ENCODE measurements at places on chromosomes 12 and 14.

DNA sequence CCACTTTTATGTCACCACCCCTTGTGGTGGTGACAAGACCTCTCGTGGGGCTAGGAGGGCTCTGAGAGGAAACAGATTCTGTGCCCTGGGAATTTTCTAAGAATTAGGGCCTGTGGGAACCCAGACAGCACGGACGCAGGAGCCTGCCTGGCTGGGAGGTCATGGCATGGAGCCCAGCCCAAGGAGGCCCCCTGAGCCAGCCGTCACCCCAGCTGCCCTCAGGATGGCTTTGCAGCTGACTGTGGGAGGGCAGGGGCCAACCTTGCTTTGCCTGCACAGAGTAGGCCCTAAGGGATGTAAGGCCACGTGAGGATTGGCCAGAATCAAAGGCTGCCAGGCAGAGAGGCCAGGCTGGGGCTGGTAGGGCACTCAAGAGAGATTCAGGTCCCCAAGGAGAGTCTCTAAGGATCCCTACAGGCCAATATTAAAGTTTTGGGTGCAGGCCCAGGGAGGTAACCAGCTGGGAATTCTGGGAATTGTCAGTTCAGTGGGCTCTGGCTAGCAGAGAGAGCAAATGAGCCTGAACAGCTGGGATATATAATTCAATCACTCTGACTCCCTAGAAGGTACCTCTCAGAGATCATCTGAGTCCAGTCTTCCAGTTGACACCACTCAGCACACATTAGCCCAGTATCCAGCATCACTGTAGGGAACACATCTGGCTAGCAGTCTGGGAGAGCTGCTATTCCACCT, 6.4 kb downstream of the LTBP2 start:
- no peak for DNase-seq

GRCh38 chr12:29025937-29026336, 123.1 kb upstream of the FAR2 start:
- DNase-seq = no peak

DNA sequence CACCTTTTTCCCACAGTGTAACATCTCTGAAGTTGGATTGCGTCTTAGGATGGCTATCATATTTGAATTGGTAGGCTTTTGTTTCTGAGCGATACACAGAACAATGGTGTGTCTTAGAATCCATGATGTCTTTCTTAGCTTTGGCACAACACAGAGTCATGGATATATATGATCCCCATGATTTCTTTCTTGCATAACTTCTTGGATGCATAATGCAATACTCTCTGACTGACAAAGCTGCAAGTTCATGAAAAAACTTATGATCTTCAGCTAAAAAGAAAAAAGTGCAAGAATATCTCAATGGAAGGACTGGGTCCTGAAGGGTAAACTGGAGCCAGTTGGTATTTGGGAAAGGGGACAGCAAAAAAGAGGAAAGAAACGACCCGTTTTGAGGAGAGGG, 48.1 kb downstream of the VWF start:
- DNase-seq = no peak

GRCh38 chr12:2246358-2246757, 193.6 kb downstream of the CACNA1C start:
- DNase-seq = no peak

DNA sequence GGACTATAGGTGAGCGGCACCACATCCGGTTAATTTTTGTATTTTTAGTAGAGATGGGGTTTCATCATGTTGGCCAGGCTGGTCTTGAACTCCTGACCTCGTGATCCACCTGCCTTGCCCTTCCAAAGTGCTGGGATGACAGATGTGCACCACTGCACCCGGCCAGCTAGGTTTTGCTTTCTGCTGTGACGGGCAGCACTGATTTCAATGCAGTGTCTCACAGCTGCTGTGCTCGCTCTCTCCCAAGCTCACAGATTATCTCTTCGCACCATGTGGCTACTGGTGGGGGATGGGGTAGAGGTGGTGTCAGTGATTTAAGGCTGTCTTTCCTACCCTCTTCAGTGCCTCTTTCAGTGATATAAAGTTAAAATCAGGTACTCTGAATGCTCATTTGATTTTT, 909.1 kb downstream of the TRHDE start:
- no peak for DNase-seq

All from fibroblast of skin of right quadriceps (primary cell).